Hematopoietic multipotent progenitor cell treated with erythropoietin and hydrocortisone succinate and interleukin-3 and kit ligand, for 6 days (in vitro differentiated cells): ENCODE measurements at places on chromosomes 3 and 15.
A peak's percentile ranks its signal among the peaks of the same experiment; 100 is the strongest.

DNA sequence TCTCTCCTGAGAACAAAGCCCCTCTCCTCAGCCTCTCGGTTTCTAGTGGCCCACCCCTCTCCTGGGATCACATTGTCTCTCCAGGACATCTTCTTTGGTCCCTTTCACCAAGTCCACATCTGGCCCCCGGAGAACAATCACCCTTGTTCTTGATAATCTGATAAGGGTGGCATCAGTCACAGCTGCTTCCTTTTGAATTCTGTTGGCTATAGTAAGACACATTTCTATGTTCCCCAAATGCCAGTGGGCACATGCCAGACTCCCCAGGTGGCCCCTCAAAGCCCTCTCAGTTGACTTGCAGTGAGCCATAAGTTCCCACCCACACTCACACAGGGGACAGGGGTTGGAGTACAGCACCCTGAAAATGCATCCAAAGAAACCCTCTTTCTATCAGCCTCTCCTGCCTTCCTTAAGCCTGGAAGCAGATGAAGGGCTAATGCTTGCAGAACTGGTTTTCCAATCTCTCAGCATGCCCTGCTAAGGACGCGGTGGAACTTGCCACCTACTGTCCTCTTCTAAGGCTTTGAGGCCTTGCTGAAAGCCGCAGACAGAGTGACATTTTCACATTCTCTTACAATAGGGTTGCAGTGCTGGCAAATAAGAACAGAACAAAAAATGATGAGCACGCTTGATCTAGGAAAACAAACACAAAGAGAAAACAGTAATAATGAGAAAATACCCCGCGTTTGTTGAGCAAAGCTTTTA is 101.3 kb upstream of the SLCO3A1 start:
- DNase-seq = peak; percentile 4

DNA sequence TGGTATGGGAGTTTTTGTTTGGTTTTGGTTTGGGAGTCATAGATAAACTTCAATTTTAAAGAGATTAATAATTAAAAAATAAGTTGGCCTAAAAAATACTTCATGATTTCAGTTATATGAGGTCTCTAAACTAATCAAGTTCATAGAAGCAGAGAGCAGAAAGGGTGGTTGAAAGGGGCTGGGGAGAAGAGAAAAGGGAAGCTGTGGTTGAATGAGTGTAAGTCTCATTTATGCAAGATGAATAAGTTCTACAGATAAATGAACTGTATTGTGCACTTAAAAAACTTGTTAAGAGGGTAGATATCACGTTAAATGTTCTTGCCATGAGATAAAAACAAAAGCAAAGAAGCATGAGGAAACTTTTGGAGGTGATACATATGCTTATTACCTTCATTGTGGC is 188.7 kb downstream of the NSUN3 start:
- peak; percentile 45 for DNase-seq

DNA sequence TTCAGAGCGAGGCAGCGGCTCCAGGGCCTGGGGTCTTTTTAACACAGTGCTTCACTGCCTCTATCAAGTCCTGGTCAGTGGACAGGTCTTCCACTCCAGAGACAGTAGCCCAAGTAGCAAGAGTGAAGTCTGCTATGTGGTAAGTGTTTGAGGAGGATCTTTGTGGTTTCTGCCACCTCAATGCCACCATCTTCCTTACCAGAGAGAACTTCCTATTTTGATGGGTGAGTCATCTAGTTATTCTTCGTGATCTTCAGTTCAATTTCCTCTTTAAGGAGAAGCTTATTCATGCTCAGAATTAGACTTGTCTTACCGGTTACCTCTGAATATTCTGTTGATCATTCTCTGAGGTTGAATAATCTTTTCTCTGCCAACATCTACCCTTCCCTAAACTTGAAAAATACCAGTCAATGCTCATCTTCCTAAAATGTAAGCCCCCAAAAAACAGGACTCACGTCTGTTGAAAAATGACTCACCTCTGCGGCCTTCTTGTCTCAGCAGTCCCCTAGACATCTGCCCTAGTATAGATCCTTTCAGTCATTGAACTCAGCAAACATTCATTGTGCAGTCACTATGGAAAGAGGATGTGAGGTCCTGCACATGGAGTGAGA is 32.2 kb upstream of the BCL6 start:
- peak; percentile 72 for DNase-seq

DNA sequence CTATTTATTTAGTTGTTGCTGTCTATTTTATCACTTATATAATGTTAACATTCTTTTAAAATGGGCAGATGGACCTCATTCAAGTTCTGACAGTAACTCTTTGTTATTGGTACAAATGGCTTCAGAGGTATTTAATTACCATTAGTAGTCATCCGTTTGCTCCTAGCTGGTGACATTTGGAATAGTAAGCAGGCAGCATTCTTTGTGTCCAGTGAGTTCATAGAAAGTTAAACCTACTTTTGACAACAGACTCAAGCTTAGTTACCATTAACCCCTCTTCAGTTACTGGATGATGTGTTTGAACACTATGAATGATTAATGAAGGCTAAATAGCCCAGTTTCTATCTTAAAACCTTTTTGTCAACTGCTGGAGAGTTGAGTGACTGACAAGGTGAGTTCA is 500.7 kb upstream of the ATP11B start:
- DNase-seq = no peak
